ENCODE measurements at places on chromosomes 16 and 17.

DNA sequence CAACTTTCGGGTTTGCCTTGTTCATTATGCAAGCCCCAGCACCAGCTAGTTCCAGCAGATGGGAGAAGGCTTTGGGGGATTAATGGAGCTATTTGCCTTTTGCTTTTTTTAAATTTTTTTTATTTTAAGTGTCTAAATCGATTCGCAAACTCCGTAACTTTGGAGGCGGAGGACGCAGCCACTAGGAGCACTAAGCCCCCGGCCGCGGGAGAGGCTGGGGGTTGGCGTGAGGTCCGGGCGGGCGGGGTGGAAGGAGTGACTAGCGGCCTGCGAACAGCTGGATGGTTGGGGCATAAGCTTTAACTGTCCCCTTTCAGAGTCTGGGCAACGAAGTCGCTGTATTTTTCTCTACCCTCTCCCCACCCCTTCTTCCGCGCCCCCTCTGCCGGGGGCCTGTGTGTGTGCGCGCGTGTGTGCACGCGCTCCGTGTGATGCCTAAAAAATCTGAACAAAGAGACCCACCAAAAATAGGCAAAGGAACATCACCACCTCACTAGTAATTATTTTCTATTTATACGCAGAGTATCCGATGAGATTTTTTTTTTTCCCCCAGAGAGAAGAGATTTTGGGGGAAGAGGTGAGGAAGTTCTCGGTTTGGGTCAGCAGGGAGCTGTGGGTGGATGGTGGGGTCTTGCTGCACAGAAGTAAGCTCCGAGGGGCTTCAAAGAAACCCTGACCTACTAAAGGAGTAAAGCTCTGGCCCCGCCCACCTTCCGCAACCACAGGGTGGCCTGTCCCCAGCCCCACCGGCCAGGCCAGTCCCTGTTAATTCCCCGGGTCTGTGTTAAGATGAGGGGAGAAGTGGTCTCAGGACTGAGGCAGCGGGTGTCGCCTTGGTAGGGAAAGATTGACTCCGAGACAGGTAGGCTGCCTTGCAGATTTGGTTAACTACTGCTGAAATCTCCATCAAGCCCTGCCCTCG is 2.3 kb downstream of the SHISA9 start:
- no peak for DNase-seq

GRCh38 chr17:66310528-66311148 is 8.2 kb downstream of the PRKCA start:
- no peak for DNase-seq

DNA sequence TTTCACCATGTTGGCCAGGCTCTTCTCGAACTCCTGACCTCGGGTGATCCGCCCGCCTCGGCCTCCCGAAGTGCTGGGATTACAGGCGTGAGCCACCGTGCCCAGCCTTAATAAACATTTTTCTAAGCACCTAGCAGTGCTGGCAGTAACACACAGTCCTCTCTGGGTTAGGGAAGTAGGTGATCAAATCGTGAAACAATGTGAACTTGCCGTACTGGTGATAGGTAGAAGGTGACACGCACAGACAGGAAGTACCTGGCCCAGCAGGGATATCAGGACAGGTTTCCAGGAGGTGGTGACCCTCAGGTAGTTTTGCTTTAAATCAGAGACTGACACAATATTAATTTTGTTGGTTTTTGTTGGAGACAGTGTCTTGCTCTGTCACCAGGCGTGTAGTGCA is 4.5 kb downstream of the PLD2 start:
- DNase-seq = no peak

GRCh38 chr17:68511671-68512246 is 471 bp upstream of the PRKAR1A start:
- peak; percentile 63 for DNase-seq

DNA sequence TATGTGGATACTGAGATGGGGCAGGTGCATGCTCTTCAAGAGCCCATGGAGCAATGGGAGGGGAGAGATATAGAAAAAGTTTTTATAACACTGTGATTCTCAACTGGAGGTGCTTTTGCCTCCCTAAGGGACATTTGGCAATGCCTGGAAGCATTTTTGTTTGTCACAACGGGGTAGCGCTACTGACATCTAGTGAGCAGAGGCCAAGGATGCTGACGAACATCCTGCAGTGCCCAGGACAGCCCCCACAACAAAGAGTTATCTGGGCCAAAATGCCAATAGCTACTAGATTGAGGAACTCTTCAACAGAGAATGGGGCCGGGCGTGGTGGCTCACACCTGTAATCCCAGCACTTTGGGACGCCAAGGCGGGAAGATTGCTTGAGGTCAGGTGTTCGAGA is 67.2 kb upstream of the CLEC3A start:
- DNase-seq = no peak

DNA sequence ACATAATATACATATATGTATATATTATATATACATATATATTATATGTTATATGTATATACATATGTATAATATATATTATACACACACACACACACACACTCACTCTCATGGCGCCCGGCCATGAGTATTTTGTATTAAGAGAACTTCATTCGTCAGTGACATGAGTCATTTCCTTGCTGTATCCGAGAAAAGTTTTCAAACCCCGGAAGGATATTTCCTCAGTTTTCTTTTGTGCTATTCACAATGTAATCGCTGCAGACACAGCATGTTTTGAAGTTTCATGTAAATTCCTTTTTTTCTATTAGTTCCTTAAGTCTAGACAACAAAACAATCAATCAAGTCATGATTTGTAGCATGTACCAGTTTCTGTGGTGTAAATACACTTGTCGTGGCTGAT is 33.3 kb downstream of the OR1D5 start:
- DNase-seq = peak; percentile 79

- DNase-seq = no peak
These were observed 188.3 kb downstream of the SEC14L1 start for GRCh38 chr17:77328823-77329740.

DNA sequence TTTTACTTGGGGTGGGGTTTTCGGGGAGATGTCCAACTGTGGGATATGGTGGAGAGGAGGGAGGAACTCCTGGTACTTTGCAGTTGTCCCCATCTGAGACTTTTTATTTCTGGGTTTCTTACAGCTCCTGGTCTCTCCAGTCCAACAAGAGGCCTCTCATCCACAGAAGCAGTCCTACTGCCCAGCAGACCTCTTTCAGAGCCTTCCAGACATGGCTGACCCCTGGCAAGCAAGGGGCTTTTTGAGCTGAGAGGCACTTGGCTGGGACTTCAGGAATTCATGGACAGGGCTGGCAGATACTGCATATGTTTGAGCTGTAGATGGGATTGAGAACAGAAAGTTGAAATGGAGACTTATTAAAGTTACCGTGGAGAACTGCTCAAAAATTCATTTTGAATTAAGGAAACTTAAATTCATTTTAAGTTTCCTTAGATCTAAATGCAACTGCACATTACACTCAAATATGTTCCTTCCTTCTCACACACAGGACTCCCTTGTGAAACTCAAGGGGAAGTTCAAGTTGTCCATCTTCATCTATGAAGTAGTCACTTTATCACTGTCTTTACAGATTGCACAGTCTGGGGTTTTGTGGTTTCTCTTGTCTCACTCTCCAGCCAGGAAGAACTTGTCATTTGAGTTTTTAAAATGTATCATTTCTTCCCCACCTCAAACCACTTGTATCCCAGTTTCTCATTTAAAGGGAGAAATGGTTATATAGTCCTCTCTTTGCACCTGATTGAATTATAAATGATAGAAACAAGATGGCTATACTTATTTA is 1.1 kb downstream of the LASP1NB start:
- DNase-seq = no peak

GRCh38 chr16:1343428-1344242 is 8.0 kb downstream of the TSR3 start:
- no peak for DNase-seq

GRCh38 chr17:78905116-78905515 is 2.1 kb upstream of the CEP295NL start:
- no peak for DNase-seq

- DNase-seq = peak; percentile 7
These were observed 40.5 kb downstream of the LCMT1 start for GRCh38 chr16:25151996-25152395.

- DNase-seq = no peak
These were observed 53.0 kb downstream of the IQCK start for GRCh38 chr16:19771040-19771439.

- DNase-seq = peak; percentile 36
These were observed 11.7 kb upstream of the CNTNAP4 start for GRCh38 chr16:76265434-76266045.

GRCh38 chr17:79630821-79631639 is 20.2 kb upstream of the RBFOX3 start:
- no peak for DNase-seq

All from fibroblast of skin of back (primary cell).